Activated CD4-positive, alpha-beta T cell treated with anti-CD3 and anti-CD28 coated beads, Interleukin-2, amount 10 ng/mL, durations not matched to agents 7 days and 5 days (primary cell): ENCODE measurements at places on chromosomes 11 and 22. TPM values are rescaled to one million over a fixed set of nuclear protein-coding genes. Genes with fewer than 3 reads are reported as not detected.
A peak's percentile ranks its signal among the peaks of the same experiment; 100 is the strongest.

GRCh38 chr22:31605851-31606585 lies 56.0 kb downstream of the PISD start:
- H3K4me3 ChIP-seq: no peak overlapping the region
- no peaks in the 10 kb centered on the region for H3K27me3 ChIP-seq
- no peaks in the 10 kb centered on the region for H3K4me1 ChIP-seq
- peaks cover 21% of the 10 kb centered on the region for H3K36me3 ChIP-seq
- no peak for DNase-seq

The GLYATL1 gene
- not detected for total RNA-seq

DNA sequence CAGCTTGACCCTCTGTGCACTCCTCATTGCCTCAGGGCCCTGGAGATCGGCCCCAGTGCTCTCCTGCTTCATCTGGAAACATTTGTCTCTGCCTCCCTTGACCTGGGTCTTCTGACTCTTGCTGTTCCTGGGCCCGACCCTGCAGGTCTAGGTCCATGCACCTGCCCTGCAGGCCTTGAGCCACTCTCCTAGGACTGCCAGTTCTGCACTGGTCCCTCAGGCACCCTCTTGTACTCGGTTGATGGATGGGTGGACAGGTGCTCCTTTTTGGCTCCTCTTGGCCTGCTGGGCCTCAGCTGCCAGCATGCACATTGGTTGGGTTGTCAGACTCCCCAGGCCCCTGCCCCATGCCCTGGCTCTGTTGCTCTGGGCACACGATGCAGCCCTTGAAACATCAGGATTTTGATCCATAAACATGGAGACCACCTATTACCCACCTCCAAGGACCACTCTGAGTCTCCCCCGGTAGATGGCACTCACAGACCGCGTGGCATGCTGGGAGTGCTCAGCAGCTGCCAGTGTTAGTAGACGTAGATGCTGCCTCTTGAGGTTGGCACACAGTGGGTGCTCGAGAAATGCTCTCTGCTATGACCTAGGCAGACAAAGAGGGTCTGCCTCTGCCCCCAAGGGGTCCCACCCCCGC lies 20.2 kb upstream of the ACR start:
- H3K4me3 ChIP-seq: no peak overlapping the region
- H3K36me3 ChIP-seq: no peaks in the 10 kb centered on the region
- DNase-seq: no peak
- H3K27ac ChIP-seq: no peak overlapping the region

- no peak for DNase-seq
- no peaks in the 10 kb centered on the region for H3K36me3 ChIP-seq
- peaks cover 47% of the 10 kb centered on the region for H3K4me1 ChIP-seq
- no peak overlapping the region for H3K4me3 ChIP-seq
Measured at GRCh38 chr11:66131937-66132632, 62.0 kb downstream of the PACS1 start.

GRCh38 chr11:111457731-111458368 lies 54.3 kb downstream of the BTG4 start:
- no peak for DNase-seq
- no peaks in the 10 kb centered on the region for H3K4me1 ChIP-seq
- H3K4me3 ChIP-seq: no peak overlapping the region
- no peaks in the 10 kb centered on the region for H3K36me3 ChIP-seq
- H3K27me3 ChIP-seq: peaks cover 14% of the 10 kb centered on the region

The SSRP1 gene
- total RNA-seq: 165 TPM

GRCh38 chr22:17910561-17911311 lies 113.6 kb downstream of the MICAL3 start:
- H3K27ac ChIP-seq: no peak overlapping the region
- H3K36me3 ChIP-seq: no peaks in the 10 kb centered on the region
- no peaks in the 10 kb centered on the region for H3K27me3 ChIP-seq
- H3K4me1 ChIP-seq: no peaks in the 10 kb centered on the region
- H3K4me3 ChIP-seq: no peak overlapping the region

DNA sequence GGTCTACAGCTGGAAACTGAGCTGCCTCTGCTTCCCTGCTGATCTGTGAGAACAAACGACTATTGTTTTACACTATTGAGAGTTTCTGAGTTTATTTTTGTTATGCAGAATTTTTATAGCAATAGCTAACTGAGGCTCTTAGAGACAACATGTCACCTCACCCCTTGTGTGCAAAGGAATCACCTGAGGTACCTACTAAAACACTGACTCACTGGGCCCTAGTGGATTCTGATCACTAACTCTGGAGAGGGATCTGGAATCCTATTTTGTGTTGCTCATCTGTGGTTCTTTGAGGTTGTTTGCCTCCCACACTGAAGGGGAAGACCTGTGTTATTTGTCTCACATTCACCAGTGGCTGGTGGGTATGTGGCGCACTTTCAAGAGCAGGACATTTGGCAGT lies 13.4 kb upstream of the B3GAT1 start:
- H3K27me3 ChIP-seq: peaks cover 6% of the 10 kb centered on the region
- no peak overlapping the region for H3K4me3 ChIP-seq
- H3K36me3 ChIP-seq: no peaks in the 10 kb centered on the region
- H3K4me1 ChIP-seq: no peaks in the 10 kb centered on the region
- no peak overlapping the region for H3K27ac ChIP-seq

The MRGPRX4 gene
- total RNA-seq: not detected

DNA sequence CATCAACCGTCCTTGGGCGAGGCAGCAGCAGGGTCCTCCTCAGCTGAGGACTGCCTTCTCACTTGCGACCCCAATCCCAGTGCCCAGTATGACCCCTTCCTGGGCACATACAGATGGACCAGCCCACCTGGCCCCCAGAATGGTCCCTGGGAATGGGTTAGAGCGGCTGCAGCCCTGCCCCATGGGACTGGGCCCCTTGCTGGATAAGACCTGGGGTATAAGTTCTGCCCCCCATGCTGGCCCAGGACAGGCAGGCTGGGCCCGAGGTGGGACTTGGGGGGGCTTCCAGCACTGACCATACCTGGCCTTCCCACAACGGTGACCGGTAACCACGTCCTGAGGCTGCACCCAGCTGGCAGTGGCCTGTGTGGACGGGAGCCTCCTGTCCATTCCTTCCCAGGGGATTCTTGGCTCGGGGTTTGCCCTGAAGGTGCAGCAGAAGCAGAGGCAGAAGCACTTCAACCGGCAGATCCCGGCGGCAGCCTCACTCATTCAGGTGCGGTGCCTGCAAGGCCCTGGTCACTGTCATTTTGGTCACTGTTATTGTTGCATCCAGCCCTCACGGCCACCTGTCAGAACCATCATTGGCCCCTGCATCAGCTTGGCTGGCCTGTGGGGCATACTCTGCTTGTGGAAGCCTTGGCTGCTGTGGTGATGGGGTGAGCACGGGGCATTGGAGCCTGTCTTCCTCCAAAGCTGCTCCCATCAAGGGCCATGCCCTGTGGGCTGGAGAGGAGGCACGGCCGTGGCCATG lies 114.8 kb downstream of the KCNQ1OT1 start:
- no peak overlapping the region for H3K4me3 ChIP-seq
- no peaks in the 10 kb centered on the region for H3K4me1 ChIP-seq
- H3K27ac ChIP-seq: no peak overlapping the region

GRCh38 chr11:77067861-77068443 lies 1.2 kb downstream of the CAPN5 start:
- peak overlapping the region; percentile 11 for H3K27ac ChIP-seq
- H3K36me3 ChIP-seq: no peaks in the 10 kb centered on the region
- peak overlapping the region; percentile 68 for H3K4me3 ChIP-seq
- H3K27me3 ChIP-seq: peaks cover 10% of the 10 kb centered on the region
- peaks cover 18% of the 10 kb centered on the region for H3K4me1 ChIP-seq
- DNase-seq: no peak

DNA sequence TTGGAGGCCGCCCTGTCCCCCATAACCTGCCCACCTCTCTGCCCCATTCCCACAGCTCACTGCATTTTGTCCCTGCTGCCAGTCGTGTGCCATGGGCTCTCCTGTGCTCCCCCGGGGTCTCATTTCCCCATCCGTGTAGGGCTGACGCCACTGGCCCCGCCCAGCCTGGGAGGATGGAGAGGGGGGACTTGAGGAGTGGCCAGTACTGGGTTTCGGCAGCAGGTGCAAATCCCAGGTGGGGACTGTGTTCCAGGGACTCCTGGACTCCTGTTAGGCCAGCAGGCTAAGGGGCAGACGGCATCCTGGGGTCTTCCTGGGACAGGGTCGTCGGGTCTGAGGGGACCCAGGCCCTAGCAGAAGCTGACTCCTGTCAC lies 1.2 kb upstream of the MYO7A start:
- H3K4me3 ChIP-seq: no peak overlapping the region
- no peak overlapping the region for H3K27ac ChIP-seq
- H3K36me3 ChIP-seq: no peaks in the 10 kb centered on the region
- H3K27me3 ChIP-seq: no peaks in the 10 kb centered on the region
- peaks cover 4% of the 10 kb centered on the region for H3K4me1 ChIP-seq
- no peak for DNase-seq

- no peaks in the 10 kb centered on the region for H3K27me3 ChIP-seq
- no peak overlapping the region for H3K4me3 ChIP-seq
- no peaks in the 10 kb centered on the region for H3K4me1 ChIP-seq
- H3K36me3 ChIP-seq: no peaks in the 10 kb centered on the region
- DNase-seq: no peak
Measured at GRCh38 chr22:49191506-49191980, 636.1 kb downstream of the BRD1 start.

DNA sequence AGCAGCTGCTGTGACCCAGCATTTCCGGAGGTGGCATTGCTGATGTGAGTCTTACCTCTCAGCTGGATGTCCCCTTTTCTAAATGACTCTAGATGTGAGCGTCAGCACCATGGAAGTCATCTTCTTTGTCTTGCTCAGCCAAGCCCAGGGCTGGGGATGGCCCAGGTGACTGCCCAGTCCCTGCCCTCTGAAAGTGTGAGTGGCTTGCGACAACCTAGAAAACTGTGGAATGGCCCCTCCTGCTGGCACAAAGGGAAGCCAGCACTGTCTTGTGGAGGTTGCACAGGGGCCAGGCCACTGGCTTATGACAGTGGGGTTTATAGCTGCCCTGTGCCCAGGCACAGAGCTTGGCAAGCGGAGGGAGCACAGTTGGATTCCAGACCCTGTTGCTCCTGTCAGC lies 6.2 kb downstream of the TUB start:
- H3K4me3 ChIP-seq: no peak overlapping the region
- H3K27ac ChIP-seq: no peak overlapping the region
- H3K4me1 ChIP-seq: no peaks in the 10 kb centered on the region
- no peaks in the 10 kb centered on the region for H3K36me3 ChIP-seq
- DNase-seq: no peak

The RBMXL2 gene
- total RNA-seq: not detected

- peak overlapping the region; percentile 78 for H3K27ac ChIP-seq
- peaks cover 27% of the 10 kb centered on the region for H3K27me3 ChIP-seq
- H3K4me1 ChIP-seq: peaks cover 21% of the 10 kb centered on the region
- no peaks in the 10 kb centered on the region for H3K36me3 ChIP-seq
- peak; percentile 72 for DNase-seq
Measured at GRCh38 chr11:723120-723883, 17.3 kb downstream of the EPS8L2 start.

The HBB gene
- total RNA-seq: not detected

- no peak overlapping the region for H3K4me3 ChIP-seq
- H3K27ac ChIP-seq: peak overlapping the region; percentile 9
- peaks cover 56% of the 10 kb centered on the region for H3K4me1 ChIP-seq
- no peaks in the 10 kb centered on the region for H3K27me3 ChIP-seq
- H3K36me3 ChIP-seq: peaks cover under 1% of the 10 kb centered on the region
- DNase-seq: no peak
Measured at GRCh38 chr11:72742513-72743320, 9.5 kb downstream of the ARAP1 start.

GRCh38 chr11:132742929-132743328 lies 789.4 kb downstream of the OPCML start:
- no peaks in the 10 kb centered on the region for H3K4me1 ChIP-seq
- no peaks in the 10 kb centered on the region for H3K27me3 ChIP-seq
- H3K27ac ChIP-seq: no peak overlapping the region
- DNase-seq: no peak
- no peak overlapping the region for H3K4me3 ChIP-seq

- no peaks in the 10 kb centered on the region for H3K36me3 ChIP-seq
- peaks cover 4% of the 10 kb centered on the region for H3K27me3 ChIP-seq
- H3K4me3 ChIP-seq: no peak overlapping the region
Measured at GRCh38 chr11:88494848-88495247, 157.3 kb upstream of the CTSC start.

DNA sequence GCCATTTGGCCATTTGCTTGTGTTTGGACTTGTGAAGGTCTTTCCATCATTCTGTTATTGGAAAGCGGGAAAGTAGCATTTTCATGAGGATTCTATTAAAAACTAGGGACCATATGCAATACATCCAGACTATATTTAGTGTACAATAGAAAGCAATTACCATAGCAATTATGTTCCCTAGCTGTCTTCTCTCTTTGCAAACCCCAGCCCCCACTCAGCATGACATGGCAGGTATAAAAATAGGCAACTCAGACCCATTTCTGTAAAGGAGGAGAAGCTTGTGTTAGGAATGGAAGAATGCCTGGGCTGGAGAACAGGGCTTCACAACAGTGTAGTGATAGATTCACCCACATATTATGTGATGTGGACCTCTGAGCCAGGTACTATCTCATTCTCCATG lies 12.4 kb downstream of the OR51B6 start:
- H3K36me3 ChIP-seq: no peaks in the 10 kb centered on the region
- H3K27me3 ChIP-seq: peaks cover 2% of the 10 kb centered on the region
- no peak overlapping the region for H3K4me3 ChIP-seq
- DNase-seq: no peak
- H3K4me1 ChIP-seq: no peaks in the 10 kb centered on the region
- no peak overlapping the region for H3K27ac ChIP-seq

DNA sequence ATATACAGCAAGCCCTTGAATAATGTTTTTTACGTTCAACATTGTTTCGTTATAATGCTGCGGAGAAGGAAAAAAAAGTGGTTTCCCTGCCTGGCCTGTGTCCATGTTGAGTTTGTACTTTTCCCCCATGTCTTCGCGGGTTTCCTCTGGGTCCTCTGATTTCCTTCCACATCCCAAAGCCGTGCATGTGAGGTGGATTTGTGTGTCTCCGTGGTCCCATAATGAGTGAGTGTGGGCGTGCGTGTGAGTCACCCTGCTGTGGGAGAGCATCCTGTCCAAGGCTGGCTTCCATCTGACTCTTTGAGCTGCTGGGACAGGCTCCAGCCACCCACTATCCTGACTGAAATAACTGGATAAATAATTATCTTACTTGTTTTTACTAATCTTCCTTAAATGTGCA lies 29.6 kb upstream of the SNX19 start:
- H3K27ac ChIP-seq: no peak overlapping the region
- peaks cover 2% of the 10 kb centered on the region for H3K27me3 ChIP-seq
- no peak overlapping the region for H3K4me3 ChIP-seq
- DNase-seq: no peak

The PRR5L gene
- total RNA-seq: 7.3 TPM

GRCh38 chr11:86594746-86595145 lies 77.7 kb downstream of the ME3 start:
- H3K27ac ChIP-seq: no peak overlapping the region
- peaks cover 14% of the 10 kb centered on the region for H3K4me1 ChIP-seq
- DNase-seq: no peak
- H3K27me3 ChIP-seq: no peaks in the 10 kb centered on the region
- peaks cover 3% of the 10 kb centered on the region for H3K36me3 ChIP-seq
- H3K4me3 ChIP-seq: no peak overlapping the region

GRCh38 chr11:96342014-96342960 lies 708 bp downstream of the MAML2 start:
- DNase-seq: no peak
- peaks cover 34% of the 10 kb centered on the region for H3K4me1 ChIP-seq
- peak overlapping the region; percentile 88 for H3K27ac ChIP-seq
- H3K4me3 ChIP-seq: peak overlapping the region; percentile 96
